Lower lobe of right lung (tissue), 2 donors: ENCODE measurements at places on chromosomes 7 and 10. TPM values are rescaled to one million over a fixed set of nuclear protein-coding genes. Genes with fewer than 3 reads are reported as not detected.

DNA sequence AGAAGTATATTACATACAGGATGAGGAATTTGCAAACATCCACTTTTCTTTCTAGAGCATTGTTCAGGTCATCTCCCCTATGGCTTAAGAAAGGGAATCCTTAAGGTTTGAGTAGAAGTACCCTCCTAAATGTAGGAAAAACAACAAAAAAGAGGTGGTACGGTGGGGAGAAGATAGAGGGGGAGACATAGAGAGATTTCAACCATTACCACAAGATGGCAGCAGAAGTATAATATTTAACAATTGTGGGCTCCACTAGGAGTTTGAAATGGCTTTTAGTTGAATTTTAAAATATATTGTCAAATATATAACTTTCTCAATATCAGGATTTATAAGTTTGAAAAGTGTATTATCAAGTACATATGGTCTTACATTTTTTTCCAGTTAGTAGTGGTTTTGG, 72.7 kb upstream of the PRKG1 start:
- H3K27ac ChIP-seq: no peak overlapping the region
- no peak for DNase-seq
- peaks cover 10% of the 10 kb centered on the region for H3K4me1 ChIP-seq
- H3K27me3 ChIP-seq: no peaks in the 10 kb centered on the region
- no peaks in the 10 kb centered on the region for H3K36me3 ChIP-seq

- H3K4me1 ChIP-seq: no peaks in the 10 kb centered on the region
- H3K27ac ChIP-seq: no peak overlapping the region
- H3K36me3 ChIP-seq: no peaks in the 10 kb centered on the region
- no peak overlapping the region for H3K4me3 ChIP-seq
These were observed 12.0 kb upstream of the ZNF33B start for GRCh38 chr10:42650374-42650773.

The STEAP1B gene
- 1.5 TPM for total RNA-seq

DNA sequence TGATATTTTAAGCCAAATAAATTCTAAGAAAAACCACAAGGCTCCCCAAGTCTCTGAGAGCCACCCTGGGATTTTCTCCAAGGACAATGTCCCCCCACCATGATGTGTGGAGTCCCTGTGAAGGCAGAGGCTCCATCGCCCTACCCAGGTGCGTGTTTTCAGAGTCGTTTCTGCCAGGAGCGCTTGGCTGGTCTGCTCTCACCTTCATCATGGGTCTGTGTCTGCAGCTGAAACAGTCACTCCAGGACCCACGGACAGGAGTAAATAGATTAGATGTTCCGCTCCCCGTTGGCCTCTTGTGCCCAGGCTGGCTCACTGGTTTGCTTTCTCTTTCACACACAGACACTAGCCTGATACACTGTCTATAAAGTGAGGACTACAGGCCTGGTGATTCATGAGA, 217.5 kb downstream of the SFMBT2 start:
- no peak overlapping the region for H3K4me3 ChIP-seq
- H3K27ac ChIP-seq: no peak overlapping the region
- DNase-seq: no peak
- H3K4me1 ChIP-seq: no peaks in the 10 kb centered on the region
- H3K27me3 ChIP-seq: no peaks in the 10 kb centered on the region

DNA sequence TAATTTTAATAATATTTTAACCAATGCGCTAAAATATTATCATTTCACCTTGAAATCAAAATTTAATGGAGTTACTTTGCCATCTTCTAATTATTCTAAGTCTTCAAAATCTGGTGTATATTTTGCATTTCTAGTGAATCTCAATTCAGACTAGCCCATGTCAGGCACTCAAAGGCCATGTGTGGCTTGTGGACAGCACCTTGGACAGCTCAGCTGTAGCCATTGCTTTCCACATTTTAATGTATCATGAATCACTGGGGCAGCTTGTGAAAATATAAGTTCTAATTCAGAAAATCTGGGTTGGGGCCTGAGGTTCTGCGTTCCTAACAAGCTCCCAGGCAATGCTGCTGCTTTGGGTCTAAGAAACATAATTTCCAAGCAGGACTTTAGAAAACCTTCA, 57.2 kb downstream of the MGAM2 start:
- H3K36me3 ChIP-seq: no peaks in the 10 kb centered on the region
- H3K4me3 ChIP-seq: no peak overlapping the region
- no peaks in the 10 kb centered on the region for H3K4me1 ChIP-seq
- H3K27me3 ChIP-seq: no peaks in the 10 kb centered on the region
- H3K27ac ChIP-seq: no peak overlapping the region
